ENCODE measurements at places on chromosomes 13 and 19.

DNA sequence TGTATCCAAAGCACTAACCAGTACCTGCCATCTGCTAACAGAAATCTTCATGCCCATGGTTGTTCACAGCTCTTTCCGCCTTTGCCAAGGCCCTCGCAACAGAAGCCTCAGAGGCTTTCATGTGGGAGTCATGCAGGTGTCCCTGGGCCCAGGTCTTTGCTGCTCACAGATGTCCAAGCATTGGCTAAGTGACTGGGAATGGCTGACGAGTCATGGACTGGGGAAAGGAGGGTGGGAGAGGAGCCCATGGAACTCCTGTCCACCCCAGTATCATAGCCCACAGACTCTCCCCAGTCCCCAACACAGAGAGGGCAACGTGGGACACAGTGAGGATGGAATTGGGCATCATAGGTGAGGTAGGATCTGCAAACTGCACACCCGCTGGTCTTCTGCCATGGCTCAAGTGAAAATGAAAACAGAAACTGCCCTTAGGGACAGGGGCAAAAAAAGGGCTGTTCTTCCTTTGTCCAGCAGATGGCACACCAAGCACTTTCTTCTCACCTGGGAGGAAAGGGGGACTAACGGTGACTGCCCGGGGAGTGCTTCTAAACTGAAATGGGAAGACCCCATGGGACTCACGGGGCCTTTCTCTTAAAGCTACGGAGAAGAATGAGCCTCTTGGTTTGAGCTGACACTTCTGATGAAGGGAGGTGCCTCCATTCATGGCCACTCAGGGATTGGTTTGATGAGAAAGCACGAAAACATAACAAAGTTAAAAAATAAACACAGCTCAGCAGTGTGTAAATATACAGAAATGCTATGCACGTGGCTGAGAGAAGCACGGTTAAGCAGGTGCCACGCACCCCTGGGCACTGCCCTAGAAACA, 11.1 kb upstream of the DHRS12 start:
- DNase-seq, result peak; percentile 54

- DNase-seq, result peak; percentile 36
Observed at GRCh38 chr19:45468159-45468651, 409 bp downstream of the FOSB start.

DNA sequence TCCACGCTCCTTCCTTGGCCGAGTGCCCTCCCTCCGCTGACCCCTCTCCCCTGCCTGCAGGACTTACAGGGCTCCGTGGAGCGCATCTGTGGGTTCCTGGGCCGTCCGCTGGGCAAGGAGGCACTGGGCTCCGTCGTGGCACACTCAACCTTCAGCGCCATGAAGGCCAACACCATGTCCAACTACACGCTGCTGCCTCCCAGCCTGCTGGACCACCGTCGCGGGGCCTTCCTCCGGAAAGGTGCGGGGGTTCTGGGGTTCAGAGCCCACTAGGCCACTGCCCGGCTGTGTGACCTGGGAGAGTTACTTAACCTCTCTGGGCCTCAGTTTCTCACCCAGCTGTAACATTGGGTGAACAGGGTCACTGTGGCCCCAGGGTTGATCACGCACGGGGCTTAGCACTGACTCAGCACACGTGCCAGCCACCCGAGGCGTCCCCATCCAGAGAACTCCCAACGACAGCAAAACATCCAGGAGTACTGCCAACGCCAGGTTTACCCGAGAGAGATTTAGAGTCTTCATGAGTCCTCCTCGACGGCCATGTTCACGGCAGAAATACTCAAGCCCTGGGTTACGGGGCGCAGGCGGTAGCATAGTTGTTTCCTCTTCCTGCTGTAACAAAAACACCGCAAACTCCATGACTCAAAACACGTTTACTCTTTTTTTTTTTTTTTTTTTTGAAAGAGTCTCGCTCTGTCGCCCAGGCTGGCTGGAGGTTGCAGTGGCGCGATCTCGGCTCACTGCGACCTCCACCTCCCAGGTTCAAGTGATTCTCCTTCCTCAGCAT, 9.7 kb upstream of the SPACA4 start:
- DNase-seq, result no peak

DNA sequence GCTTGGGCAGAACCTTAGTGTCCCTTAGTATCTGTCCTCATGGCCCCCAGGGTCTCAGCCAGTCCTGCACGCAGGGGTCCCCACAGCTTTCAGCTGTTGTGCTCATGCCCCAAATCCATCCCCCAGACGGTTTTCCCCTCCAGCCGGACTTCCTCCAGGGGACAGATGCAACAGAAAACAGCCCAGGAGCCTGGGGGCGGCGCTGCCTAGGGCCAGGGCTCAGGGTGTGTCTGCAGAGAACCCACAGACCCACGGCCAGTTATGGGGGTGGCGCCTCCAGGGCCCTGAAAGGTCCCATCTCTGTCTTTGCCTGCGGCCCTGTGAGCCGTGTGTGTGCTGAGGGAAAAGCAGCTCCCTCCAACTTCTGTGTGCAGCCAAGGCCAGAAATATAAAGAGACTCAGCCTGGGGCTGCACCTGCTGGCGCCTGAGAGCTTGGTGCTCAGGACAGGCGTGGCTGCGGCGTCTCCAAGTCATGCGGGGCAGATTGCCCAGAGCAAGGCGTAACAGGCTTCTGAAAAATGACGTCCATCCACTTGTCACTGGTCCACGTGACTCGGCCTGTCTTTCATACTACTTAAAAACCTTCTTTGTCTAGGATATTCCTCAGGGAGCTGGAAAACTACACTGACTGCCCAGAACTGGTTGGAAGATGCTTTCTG, 22.1 kb upstream of the F7 start:
- DNase-seq, result no peak

- no peak for DNase-seq
Observed at GRCh38 chr19:39352381-39353255, 10.4 kb downstream of the SAMD4B start.

- DNase-seq, result no peak
Observed at GRCh38 chr19:49255674-49256073, 69.3 kb downstream of the SLC6A16 start.

- DNase-seq, result no peak
Observed at GRCh38 chr13:27933118-27933517, 13.3 kb downstream of the PDX1 start.

GRCh38 chr13:73664851-73665250, 469.4 kb downstream of the KLF12 start:
- no peak for DNase-seq

- DNase-seq, result no peak
Observed at GRCh38 chr13:46665633-46666482, 112.9 kb downstream of the LRCH1 start.

- no peak for DNase-seq
Observed at GRCh38 chr19:3785451-3785937, 687 bp downstream of the MATK start.

- no peak for DNase-seq
Observed at GRCh38 chr13:64709079-64709478, 2521.1 kb downstream of the PCDH9 start.

DNA sequence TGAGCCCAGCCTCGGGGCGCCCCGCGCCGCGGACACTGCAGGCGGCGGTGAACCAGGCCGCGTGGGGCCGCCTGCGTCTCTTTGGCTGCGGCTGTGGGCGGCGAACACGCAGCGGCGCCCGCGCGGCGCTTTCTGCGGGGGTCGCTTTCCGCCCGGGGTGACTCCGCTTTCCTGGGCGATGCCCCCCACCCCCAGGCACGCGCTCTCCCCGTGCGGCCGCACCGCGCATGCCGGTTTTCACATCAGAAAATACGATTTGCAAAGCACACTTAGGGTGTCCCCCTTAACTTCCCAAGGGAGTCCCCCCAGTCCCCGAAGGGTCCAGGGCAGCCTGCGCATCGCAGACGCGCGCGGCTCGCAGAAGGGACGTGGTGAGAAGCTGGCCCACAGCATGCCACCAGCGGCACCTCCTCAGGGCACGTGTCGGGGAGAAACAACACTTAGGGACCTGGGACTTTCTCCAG, 5.3 kb downstream of the F7 start:
- no peak for DNase-seq

GRCh38 chr13:78777396-78777795, 118.4 kb upstream of the OBI1 start:
- DNase-seq, result no peak

DNA sequence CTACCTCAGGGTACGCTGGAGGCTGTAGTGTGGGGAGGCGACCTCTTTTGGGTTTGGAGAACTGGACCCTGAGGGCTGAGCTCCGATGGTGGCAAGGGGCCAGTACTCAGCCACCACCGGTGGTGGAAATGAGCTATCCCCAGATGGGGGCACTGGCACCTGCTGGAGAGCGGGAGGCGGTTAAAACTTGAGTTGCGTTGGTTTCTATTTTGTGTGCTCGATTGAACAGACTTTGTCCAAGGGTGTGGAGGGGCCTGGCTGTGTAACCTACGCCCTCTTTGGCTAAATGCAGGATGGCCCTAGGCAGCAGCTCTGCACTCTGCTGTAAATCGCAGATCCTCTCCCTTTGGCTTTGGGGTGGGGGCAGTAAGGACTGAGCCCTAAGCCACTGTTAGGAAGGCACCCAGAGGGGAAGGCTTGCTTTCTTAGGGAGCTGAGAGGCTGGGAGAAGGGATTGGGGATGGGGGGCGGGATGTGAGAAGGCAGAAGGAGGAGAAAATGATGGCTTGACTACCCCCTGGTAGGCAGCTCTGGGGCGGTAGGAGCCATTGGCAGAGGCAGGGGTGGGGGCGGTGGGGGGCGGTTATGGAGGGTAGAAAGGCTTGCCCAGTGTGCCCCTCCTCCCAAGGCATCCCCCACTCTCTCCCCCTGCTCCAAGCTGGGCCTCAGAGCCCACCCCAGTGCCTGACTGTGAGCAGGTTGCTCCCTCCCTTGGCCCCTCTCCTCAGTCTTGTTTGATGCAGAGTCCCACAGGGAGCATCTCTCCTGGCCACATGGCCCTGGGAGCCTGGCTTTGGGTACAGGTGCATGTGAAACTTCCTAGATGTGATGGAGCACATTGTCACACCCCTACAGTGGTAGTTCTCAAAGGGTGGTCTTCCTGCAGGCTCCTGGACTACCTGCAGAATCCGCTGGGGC, 5.0 kb downstream of the VSTM2B start:
- DNase-seq, result no peak

- DNase-seq, result no peak
Observed at GRCh38 chr19:44741841-44742329, 6.6 kb upstream of the BCL3 start.

DNA sequence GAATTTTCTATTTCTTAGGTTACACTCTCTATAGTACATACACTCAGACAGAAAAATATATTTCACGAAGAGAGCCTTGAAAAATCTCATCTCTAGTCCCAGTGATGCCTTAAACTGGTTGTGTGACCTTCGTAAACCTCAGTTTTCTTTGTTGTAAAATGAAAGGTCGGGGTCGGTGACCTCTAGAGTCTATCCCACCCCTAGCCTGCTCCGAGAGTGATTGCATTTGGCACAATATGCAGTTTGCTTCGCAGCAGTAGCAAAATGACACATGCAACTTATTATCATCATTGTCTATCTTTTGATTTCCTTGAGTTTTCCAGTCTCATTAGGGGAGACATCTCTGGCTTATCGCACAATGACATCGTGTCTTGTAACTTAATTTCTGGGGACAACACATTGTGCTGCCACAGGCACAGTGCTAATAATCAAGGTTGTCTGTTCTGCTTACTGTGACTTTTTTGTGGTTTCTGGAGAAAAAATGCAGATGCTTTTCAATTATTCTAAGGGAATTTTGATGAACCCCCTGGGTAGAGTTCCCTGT, 115.0 kb downstream of the GGACT start:
- no peak for DNase-seq

GRCh38 chr13:103284466-103284865, 218.2 kb upstream of the SLC10A2 start:
- no peak for DNase-seq

DNA sequence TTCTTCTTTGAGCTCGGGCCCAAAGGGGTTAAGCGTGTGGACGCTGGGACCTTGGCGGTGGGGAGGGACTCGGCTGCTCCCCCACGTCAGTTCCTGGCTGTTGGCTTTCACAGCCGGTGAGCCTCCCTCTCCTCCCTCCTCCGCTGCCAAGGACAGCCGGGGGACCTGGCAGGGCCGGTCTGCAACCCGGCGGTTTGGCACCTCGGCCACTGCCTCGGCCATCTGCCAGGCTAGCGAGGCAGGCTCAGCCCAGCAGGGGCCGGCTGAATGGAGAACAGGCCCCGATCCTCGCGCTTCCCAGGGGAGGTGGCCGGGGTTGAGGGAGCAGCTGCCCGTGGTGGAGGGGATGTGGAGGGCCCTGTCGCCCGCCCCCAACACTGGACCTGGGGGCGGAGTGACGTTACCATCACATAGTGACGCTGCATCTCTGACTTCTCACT, 5.0 kb downstream of the TLE5 start:
- DNase-seq, result no peak

GRCh38 chr19:51566489-51567100, 4.5 kb upstream of the ZNF175 start:
- no peak for DNase-seq

All from stimulated activated CD8-positive, alpha-beta memory T cell treated with anti-CD3 and anti-CD28 coated beads, Interleukin-2, amount 100 ng/mL, for 1 hour (primary cell).